EL (cell line): ENCODE measurements at places on chromosomes 5 and 9.

DNA sequence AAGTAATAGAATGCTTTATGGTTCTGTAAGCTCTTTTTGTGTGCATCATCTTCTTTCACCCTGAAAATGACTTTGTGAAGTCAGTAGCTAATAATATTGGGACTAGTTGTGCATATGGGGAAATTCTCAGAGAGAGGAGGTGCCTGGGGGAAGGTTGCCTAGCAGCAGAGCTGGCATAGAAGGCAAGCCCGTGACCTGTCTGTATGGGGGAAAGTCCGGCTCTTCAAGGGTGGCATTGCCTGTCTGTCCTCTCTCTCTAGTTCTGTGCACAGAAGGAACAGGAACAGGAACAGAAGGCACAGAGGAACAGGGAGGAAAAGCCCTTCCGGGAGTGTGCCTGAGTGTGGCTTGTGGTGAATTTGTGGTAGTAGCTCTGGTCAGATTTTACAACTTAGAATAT lies 33.1 kb downstream of the SH3GL2 start:
- DNase-seq: no peak

GRCh38 chr9:72443855-72444254 lies 77.6 kb upstream of the TMC1 start:
- DNase-seq: peak; percentile 52

DNA sequence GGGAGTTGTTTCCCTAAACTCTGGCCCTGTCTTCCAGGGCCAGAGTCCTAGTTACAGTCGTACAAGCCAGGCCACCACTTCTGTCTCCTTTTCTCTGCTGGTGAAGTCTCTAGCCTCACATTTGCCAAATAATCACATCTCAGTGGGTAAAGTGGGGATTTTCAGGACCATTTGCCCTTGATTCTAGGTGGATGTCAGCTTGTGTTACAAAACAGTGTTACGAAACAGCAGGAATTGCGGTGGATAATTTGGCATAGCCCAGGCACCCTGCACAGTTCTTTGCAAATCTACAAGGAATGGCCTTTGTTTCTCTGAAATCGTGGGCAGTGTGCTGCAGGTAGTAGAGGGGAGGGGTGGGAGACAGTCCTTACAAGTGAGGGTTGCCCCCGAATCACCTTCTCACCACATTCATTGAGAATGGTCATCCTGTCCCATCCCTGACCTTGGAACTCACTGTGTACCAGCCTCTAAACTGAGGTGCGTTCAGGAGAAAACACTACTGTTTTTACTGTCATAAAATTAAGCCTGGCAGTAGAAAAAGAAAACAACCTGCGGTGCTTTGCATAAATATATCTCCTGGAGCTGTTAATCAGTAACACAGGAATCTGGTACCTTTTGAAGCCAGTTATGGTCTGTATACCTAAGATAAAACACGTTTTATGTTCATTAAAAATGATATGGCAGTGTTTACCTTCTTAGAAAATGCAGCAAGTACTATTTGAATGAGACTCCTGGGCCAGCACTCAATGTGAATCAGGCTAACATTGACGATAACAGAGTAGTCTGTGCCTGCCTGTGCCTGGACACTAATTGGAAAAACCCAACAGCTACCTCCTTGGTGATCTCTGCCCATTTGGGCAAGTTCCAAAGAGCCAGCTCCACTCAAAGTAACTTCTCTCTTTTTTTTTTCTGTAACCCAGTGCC lies 44.3 kb downstream of the CYSTM1 start:
- DNase-seq: no peak

GRCh38 chr9:98806394-98807035 lies 955 bp upstream of the GALNT12 start:
- DNase-seq: no peak

GRCh38 chr5:170896779-170897178 lies 35.0 kb downstream of the RANBP17 start:
- DNase-seq: peak; percentile 47
